ENCODE measurements at places on chromosomes 2 and 18. TPM values are rescaled to one million over a fixed set of nuclear protein-coding genes. Genes with fewer than 3 reads are reported as not detected.

The LINC00305 gene
- 0.32 TPM for total RNA-seq

The DCDC2C gene
- total RNA-seq = not detected

The EPHA4 gene
- 36.8 TPM for total RNA-seq

The SCYGR1 gene
- total RNA-seq = not detected

The KCNS3 gene
- 5.1 TPM for total RNA-seq

All from hepatocyte (in vitro differentiated cells).